ENCODE measurements at places on chromosomes 6 and 20. TPM values are rescaled to one million over a fixed set of nuclear protein-coding genes. Genes with fewer than 3 reads are reported as not detected.

- no peak for DNase-seq
These were observed 387.0 kb upstream of the ZFP64 start for GRCh38 chr20:52578559-52578958.

DNA sequence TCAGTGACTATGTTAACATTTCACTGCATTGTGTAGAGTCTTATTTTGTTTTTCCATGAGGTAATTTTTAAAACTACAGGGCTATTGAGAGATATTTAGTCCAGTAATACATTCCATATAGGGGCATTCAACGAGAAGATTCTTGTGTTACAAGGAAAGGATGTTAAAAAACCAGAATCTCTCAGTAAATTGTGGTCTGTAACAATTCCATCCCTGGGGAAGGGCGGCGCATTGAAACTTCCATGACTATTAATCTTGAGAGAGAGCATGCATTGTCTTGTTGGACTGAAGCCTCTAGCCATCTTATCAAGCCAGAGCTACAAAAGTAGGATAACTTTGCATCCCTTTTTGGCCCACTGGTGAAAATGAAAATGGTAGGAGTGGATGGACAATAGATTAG lies 119.7 kb downstream of the BCKDHB start:
- no peak for DNase-seq

DNA sequence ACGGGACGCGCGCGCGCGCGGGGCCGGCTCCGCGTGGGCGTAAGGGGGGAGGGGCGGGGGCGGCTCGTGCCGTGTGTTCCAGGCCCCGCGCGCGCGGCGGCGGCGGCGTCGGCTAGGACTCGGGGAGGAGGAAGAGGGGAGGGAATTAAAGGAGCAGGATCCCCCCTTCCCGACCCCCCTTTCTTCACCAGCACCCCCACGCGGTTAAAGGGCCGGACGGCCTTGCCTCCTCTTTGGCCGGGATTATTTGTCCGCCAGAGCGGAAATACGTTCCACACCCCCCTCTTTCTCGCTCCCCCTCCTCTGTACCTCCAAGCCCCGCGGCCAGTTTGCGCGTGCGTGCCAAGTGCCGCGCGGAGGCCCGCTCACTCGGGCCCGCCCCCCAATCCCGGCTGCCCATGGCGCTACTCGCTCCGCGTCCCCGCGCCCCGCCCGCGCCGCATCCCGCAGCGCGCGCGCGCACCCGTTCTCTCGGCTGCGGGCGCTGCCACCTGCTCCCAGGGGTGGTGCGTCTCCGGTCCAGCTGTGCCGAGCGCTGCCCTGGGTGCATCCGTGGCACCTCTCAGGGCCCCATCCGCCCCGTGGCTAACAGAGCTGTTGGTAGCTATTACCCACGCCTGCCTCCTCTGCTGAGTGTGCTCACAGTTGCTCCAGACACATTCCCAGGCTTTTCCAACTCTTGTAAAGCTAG lies at the start of gene ZBTB12:
ZBTB12 (minus strand) TSS at position 134 of the 691 bp plus-strand sequence. CDS start 781 bp downstream, outside the sequence.
- peak; percentile 93 for DNase-seq

- DNase-seq, result peak; percentile 16
These were observed 117.2 kb upstream of the THBS2 start for GRCh38 chr6:169370666-169371343.

DNA sequence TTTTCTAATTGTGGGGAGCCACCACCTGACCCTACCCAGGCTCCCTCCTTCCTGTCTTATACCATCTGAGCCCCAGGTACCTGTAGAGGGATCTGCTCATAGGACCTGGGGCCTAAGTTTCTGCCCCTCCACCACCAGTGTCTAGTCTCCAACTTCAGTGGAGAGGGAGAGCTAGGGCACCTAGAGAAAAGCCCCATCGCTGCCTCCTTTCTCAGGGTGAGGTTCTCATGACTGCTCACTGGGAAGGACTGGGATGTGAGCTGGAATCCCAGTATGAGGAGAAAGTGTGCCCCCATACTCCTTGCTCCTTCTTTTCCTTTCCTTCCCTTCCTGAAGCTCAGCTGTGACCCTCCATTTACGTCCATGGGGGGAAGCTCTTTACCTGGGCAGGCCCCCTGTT lies 231.6 kb downstream of the LRFN2 start:
- DNase-seq, result no peak

- no peak for DNase-seq
These were observed 374.2 kb downstream of the EPHA7 start for GRCh38 chr6:93045156-93045555.

DNA sequence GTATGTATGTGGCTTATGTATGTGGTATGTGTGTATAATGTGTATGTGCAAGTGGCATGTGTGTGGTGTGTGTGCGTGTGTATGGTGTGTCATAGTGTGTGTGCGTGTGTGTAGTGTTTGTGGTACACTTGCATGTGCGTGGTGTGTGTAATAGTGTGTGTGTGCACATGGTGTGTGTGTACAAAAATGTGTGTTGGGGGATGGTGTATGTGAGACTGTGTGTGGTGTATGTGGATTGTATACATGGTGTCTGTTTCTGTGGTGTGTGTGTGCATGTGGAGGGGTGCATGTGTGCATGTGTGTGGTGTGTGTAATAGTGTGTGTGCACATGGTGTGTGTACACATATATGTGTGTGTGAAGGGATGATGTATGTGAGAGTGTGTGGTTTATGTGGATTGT lies 21.5 kb downstream of the MAFB start:
- no peak for DNase-seq

GRCh38 chr6:159729598-159730331 lies 2.5 kb downstream of the WTAP start:
- DNase-seq, result peak; percentile 44

DNA sequence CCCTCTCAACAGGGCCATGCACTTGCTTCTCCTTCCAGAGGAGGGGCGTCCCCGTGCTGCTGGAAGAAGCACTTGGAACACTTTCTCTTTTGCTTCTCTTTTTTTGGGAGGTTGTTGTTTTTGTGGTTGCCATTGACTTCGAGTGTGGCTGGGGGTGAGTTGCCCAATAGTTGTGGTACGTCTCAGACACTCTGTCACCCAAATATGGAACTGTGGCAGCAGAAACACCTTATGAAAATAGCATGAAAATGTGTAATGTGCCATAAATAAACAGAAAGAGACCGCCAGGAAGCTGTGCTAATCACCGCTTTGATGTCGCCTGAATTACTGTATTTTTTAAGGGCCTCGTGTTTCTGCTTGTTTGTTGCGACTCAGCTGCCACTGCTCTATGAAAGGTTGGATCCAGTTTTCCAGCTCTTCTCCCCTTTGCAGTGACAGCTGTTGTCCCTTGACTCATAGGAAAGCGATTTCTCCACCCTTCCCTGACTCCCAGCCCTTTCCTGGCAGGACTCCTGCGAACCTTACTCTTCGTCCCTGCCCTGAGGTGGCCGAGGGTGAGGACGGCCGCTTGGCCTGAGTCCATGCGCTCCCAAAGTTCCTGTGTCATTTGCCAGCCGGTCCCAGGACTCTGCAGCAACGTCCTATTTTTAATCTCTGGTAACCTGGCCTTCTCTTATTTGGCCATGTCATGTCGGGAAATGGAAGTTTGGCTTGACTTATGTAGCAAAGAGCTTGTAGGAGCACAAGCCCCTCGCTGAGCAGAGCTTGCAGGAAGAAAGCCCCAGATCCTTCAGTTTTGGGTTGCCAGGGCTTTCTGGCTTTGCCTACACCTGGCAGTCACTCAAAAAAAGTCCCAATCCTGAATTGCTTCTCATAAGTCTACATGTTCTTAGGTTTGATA lies 694.6 kb downstream of the QKI start:
- peak; percentile 93 for DNase-seq

The OOEP gene
- total RNA-seq, result not detected

The SNTA1 gene
- 2.0 TPM for total RNA-seq

DNA sequence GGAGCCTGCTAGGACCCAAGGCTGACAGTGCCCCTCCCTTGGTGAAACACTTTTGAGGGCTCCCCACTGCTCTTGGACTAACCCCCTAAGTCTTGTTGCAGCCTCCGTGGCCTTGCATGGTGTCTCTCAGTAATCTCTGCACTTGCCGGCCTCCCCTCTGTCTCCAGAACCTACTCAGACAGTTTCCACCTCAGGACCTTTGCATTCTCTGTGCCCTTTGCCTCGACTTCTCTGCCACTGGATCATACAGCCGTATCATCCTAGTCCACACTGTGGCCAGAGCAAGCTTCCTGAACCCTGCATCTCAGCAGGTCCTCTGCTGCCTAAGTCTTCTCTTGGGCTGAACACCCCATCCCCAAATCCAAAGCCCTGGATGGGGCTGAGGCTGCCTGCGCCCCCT lies 152.0 kb upstream of the PTPN1 start:
- no peak for DNase-seq

The HTR1E gene
- not detected for total RNA-seq

The SPATA25 gene
- total RNA-seq, result 0.72 TPM

GRCh38 chr6:136508725-136509392 lies 41.4 kb downstream of the MAP7 start:
- no peak for DNase-seq

GRCh38 chr20:43444107-43444506 lies 13.6 kb upstream of the SRSF6 start:
- no peak for DNase-seq

DNA sequence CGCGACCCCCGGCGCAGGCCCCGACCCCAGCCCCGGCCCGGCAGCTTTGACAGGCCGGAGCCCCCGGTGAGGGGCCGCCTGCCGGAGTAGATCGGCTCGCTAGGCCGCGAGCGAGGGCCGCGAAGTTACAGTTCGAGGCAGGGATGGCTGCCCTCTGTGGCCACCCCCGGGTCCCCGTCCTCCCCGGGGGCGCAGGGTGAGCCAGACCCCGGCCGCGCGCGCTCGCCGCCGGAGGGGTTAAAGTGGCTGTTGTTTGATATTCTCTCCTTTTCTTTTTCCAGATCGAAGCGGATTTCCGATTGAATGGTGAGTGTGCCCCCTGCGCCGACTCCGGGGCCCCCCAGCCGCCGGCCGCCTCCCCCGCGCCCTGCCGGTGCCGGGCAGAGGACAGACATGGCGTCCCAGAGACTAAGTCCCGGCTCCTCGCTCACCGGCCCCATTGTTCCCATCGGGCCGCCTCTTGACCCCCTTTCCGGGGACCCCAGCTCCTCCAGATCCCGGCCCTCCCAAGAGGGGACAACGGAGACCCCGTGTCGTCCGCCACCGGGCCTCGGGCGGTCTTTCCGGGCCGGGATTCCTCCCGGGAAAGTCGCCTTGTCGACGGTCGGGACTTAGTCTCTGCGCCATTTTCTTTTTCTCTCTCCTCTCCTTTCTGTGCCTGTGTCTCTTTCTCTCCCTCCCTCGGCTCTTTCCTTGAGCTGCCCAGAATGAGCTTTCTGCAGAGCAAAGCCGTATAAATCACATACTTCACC lies 704 bp downstream of the TOP1 start:
- DNase-seq, result peak; percentile 30

The CLPSL2 gene
- not detected for total RNA-seq

The TREML2 gene
- total RNA-seq, result not detected

The SIRPD gene
- not detected for total RNA-seq

Data from MCF 10A (cell line).